ENCODE measurements at places on chromosomes 2 and 18.
A peak's percentile ranks its signal among the peaks of the same experiment; 100 is the strongest.

GRCh38 chr18:70107091-70107490, 98.4 kb downstream of the RTTN start:
- DNase-seq, result no peak

GRCh38 chr2:216900406-216900805, 40.5 kb upstream of the TNP1 start:
- no peak for DNase-seq

- no peak for DNase-seq
Observed at GRCh38 chr2:45173513-45173912, 164.3 kb upstream of the SIX2 start.

DNA sequence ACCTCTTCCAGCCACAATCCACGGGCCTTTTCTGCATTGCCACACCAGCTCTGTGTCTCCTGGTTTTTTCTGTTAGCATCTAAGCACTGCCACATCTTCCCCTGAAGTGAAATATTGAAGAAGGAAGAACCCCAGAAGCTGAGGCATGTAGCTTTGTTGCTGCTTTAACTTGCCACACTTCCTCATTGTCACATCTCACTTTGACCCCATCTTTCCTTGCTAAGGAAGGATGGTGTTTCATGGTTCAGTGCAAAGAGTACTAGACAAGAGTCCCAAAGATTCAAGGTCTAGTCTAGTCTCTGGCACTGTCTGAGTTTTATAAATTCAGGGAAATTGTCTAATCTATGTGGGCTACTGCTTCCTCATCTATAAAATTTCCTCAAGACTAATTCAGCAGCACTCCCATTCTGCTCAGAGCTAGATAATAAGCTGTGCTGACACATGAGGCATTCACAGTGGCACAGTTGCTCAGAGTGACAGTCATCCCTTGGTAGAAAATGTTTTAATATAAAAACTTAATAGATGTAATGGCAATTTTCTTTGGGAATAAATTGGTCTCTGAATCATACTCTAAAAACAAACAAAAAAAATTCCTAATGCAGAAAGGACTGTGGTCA, 483.0 kb upstream of the ID2 start:
- no peak for DNase-seq

DNA sequence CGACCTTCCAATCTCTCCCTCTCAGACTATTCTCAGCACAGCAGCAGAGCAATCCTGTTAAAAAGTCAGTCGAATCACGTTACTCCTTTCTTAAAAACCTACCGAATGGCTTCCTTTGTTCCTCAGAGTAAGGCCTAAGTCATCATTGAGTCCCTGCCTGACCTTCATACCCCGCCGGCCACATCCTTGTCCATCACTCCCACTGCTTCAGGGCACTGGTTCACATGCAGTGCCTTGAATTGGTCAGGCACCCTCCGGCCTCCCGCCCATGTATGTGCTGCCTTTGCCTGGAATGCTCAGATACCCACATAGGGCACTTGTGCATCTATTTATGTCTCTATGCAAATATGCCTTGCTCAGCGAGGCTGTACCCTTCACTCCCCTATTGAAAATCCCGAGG, 206.4 kb downstream of the DLGAP1 start:
- DNase-seq, result no peak

DNA sequence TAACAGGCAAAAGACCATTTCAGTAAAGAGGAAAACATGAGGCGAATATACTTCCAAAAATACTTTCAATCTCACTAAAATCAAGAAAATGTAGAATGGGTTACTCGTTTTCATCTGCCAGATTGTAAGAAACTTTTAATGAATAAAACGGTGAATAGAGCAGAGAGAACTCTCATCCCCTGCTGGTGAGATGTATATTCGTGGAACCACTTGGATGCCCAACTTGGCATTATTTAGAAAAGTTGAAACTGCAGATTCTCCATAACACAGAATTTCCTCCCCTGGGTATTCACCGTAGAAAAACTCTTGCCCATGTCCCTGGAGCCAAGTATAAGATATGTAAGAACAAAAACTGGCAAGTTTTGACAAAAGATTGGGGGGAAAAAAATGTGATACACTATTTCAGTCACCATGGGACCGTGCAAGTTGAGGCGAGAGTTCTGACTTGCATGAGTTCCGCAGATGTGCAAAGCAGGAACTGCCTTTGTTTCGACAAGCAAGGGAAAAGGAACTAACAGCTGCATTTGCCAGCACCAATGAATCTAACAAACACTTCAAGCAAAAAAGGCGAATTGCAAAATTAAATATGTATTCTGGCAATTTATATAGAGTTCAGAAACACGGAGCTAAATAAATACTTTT, 14.8 kb downstream of the TIMM21 start:
- no peak for DNase-seq

DNA sequence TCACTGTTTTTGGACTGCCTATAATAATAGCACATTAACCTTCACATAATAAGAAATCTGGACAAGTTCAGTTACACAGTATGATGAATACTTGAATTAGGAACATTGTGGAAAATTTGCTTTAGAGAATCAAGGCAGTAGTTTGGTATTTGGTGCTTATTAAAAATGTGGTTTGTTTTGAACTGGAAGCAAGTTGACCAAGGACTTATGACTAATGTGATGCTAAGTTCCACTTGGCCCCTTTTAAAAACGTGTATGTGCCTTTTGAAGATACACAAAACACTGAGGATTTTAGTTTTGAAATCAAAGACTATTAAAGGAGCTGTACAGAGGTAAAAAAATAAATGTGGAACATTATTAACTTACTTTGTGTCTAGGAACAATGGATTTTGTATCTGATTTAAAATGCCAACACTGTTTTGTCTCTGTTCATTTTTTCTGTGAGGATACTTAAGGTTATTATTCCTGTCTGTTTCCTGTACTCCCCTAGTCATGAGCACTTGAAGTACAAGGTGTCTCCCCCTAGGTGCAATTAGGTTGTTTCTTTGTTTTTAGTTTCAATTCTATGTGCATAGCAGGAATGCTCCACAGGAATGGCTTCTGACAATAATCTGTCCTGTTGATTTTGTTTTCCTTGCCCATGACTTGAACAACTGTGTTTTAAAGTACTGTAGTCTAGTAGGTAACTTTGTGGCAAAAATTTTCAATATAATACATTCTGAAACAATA, 49.6 kb upstream of the PTH2R start:
- DNase-seq, result no peak

DNA sequence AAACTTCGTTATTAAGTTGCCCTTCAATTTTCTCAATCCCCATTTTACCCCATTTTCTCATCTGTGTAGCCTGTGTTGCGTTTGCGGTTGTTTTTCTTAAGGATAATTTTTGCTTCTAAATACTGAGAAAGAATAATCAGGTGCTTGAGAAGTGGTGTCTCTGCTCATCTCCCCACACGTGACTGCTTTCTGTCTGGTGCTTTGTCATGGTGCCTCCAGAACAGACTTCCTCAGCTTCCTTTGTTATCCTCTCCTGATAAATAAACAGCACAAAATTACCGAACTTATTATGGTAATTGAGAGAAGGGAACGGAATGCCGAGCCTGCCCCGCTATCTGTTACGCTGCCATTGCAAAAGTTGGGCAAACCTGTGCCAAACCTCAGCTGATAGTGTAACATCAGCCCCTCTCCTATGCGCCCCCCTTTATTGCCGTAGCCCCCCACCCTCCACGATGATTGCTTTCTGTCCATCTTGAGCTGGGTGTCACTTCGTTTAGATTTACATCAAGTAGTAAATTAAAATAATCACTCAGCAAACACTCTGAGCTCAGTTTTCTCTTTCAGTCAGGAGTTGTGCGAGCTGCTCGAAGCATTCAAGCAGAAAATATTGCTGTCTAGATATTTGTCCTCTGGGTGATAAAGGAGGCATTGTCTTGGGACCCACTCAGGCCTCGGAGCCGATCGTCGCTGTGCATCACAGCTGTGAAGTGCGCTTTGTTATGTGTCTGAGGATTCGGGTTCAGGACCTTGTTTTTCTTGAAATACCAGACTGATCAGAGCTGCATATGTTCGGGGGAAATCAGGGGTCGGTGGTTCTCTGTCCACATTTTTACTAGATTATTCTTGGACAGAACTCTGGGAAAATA, 1008.5 kb upstream of the FANCL start:
- DNase-seq, result peak; percentile 51

- no peak for DNase-seq
Observed at GRCh38 chr2:240894006-240894405, 1.9 kb downstream of the MAB21L4 start.

All from NCI-H187 treated with DMSO at 0.1 percent for 48 hours (cell line).